ENCODE measurements at places on chromosomes 4 and X.

GRCh38 chrX:108165383-108166111, 74.0 kb downstream of the ATG4A start:
- DNase-seq: no peak

GRCh38 chrX:141180851-141181250, 3.9 kb upstream of the LDOC1 start:
- DNase-seq: no peak

DNA sequence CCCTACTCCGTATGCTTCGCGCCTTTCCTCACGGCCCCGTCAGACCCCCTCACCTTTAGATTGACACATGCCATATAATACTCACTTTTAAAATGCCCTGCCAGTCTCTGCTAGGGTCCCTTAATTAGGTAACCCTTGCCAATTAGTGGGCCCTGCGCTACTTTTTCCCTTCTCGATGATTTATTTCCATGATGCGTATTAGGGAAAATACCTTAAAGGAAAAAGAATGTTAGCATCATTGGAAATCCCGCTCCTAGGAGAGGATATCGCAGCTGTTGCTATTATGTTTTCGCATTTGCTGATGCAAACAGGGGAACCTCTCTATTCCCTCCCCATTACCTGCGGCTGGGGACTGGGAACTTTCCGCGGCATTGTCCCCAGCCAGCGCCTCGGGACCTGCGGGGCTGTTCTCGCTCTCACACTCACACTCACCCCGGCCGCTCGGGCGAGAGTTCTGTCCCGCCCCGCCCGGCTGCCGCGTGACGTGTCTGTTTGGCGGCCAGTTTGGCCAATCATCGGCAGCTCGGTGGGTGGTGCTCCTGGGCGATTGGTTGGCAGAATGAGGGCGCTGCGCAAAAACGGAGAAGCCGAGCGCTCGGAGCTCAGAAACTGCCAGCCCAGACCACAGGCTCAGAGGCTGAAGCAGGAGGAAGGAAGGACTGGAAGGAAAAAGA, at the start of gene PCDH10:
TSS of gene PCDH10 (plus strand) at position 605 of the 674 bp plus-strand sequence. CDS start 847 bp downstream, outside the sequence.
- peak; percentile 54 for DNase-seq

DNA sequence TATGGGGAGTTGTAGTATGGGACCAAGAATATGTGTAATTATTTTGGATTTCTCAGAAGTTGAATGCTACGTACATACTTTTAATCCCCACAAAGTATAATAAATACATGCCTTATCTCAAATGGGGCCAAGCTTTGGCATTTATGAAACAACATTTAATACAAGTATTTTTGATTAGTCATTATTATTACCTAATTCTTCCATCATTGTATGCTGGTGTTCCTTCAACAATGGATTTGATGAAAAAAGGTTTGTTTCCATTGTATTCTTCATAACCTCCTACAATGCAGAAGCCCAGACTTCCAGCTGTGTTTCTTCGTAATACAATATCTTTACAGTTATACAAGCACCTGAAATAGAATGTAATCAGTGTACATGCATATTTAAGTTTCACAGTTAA, 83.8 kb downstream of the FIP1L1 start:
- DNase-seq: no peak

- no peak for DNase-seq
Measured at GRCh38 chr4:114237997-114238396, 258.6 kb upstream of the ARSJ start.

GRCh38 chr4:126123611-126124325, 809.0 kb downstream of the FAT4 start:
- no peak for DNase-seq

GRCh38 chr4:98929341-98930267, 671 bp upstream of the EIF4E start:
- DNase-seq: peak; percentile 65

GRCh38 chr4:82429728-82430192, 502 bp downstream of the HNRNPDL start:
- DNase-seq: no peak

GRCh38 chr4:52574036-52574435, 85.1 kb downstream of the USP46 start:
- DNase-seq: peak; percentile 34

- DNase-seq: no peak
Measured at GRCh38 chr4:23759066-23759465, 130.8 kb downstream of the PPARGC1A start.

DNA sequence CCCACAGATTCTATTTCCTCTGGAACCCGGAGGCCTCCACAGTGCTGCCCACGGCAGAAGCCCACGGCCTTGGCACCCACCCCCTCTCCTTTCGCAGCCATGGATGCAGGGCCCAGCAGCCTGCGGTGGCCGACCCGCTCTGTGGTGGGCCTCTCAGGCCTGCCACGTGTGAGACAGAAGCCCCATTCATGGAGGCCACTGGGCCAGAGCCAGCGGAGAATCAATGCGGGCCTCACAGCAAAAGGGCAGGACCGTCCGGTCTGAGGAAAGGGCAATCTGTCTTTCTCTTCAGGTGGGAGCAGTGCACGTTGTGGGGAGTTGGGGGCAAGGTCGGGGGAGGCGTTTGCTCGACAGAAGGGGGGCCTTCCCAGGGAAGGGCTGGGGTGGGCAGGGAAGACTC, 8.4 kb upstream of the HAUS7 start:
- no peak for DNase-seq

DNA sequence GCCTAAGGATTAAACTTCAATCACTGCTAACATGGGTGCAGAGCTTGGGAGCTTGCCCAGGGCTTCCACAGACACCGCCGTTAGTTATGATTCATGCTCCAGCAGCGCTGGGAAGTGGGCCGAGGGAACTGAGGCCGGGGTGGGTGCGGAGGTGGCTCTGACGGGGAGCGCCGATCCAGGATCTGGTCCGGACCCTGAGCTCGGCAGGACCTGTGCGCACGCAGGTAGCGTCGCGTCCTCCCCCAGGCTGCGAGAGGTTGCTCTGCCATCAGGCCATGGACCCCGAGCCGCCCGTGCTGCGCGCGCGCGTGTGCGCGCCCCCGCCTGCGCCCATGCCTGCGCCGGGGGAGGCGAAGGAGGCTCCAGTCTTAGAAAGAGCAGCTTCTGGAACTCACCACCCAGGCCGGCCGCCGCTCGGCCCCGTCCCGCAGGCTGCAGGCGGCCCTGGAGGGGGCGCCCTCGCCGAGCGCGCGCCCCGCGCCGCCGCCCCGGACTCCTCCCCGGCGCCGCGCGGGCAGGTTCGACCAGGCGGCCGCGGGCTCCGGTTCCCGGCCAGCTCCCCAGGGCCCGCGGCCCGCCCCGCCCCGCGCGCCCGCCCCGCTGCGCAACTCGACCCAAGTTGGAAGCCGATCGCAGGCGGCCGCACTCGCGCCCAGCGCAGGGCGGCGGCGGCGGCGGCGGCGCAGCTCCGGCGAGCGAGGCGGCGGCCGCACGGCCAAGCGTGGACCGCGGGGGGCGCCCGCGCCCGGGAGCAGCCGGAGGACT, 732 bp upstream of the ADRA2C start:
- DNase-seq: no peak

DNA sequence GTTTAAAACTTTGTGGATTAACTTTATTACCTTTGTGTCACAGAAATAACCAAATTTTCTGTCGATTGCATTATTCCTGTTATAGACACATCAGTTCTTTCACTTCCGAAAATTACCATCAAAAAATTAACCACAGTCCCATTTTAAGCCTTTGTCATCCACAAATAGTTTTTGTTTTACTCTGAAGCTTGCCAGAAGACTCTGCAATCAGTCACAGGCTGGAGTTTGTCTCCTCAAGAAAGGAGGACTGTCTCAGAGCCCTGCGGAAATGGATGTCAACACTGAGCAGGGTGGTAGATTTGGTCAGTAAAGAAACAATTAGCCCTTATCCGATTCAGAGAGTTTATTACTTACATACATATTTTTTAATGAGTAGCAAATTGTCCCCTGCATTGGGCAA, 20.1 kb upstream of the TCEAL4 start:
- DNase-seq: no peak

DNA sequence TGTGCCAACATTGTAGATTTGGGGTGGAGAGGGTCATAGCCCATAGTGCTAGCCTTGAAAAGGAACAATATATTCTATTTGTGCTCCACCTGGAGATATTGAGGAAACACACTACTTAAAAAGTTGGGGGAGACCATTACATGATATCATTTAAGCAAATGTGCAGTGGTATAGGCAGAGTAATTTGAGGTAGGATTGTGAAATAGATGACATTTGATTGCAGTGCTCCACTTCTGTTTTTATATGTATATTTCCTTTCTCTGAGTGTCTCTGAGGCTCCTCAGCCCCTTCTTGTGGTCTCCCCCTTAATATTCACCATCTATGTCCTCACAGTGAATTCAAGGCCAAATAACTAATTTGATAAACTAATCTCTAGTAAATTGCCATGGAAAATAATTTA, 85.6 kb upstream of the NMU start:
- no peak for DNase-seq

- no peak for DNase-seq
Measured at GRCh38 chr4:171588051-171588545, 225.1 kb upstream of the GALNTL6 start.

- DNase-seq: no peak
Measured at GRCh38 chr4:73836373-73837279, at the start of gene CXCL6. CXCL6 (plus strand) TSS chr4:73836678; CDS start chr4:73836751, 73 bp downstream.

GRCh38 chrX:41588271-41588670, 100.5 kb upstream of the GPR34 start:
- DNase-seq: no peak

- DNase-seq: no peak
Measured at GRCh38 chr4:48343551-48343950, 2.2 kb downstream of the SLAIN2 start.
